Brain microvascular endothelial cell (primary cell): ENCODE measurements at places on chromosomes 3 and 15.
A peak's percentile ranks its signal among the peaks of the same experiment; 100 is the strongest.

GRCh38 chr3:124558991-124559845 lies 171.0 kb upstream of the UMPS start:
- DNase-seq = peak; percentile 93

GRCh38 chr3:30768046-30768445 lies 126.4 kb downstream of the GADL1 start:
- no peak for DNase-seq

DNA sequence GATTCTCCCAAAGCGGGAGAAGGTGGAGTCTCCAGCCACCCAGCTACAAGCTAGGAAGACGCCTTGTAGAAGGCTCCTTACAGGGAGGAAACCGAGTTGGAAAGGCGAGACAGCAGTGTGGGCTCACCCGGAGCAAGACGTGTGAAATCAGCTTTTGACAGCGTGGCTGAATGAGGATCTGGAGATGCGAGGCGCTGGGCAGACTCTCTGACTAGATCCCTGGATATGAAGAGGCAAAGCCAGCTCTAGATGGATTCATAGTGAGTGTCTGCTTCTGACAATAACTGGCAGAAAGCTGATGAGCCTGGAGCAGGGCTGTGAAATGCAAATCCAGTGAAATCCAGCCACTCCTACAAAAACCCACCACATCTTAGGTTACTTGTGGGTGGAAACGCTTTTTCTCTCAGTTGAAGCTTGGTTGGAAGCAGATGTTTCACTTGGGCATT lies 41.0 kb downstream of the GOLGA6A start:
- DNase-seq = no peak

DNA sequence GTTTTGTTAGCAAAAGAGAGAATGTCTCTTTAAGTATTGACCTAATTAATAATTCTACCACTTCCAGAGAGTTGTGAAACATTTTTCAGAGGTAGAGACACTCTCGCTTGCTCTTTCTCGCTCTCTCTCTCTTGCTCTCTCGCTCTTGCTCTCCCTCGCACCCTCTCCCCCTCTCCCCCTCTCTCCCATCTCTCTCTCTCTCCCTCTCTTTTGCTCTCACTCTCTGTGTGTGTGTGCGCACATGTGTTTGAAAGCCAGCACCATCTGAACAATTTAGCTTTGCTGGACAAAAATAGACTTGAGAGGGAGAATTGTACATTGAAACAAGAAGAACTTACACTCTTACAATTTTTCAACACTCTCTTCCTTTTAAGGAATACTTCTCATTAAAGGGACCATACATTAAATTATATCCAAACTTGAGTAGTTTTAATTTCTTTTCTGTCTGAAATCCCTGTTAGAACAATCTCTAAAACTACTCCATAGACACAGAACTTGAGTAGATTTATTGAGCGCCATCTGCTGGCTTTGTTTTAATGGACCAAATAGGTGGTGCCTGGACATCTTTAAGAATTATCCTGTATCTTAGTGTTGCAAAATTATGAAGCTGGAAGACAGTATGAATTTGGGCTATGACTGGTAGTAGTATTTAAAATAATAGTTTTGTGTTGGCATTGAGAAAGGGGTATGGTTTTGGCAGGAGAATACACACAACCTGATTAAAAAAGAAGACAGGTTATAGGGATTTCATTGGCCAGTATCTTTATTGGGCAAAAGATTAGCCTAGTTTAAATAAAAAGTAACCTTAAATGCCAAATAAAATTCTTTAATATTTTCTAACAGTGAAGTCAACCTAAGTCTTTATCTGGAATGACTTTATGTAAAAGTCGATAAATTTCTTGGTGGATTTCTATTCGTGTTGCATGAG lies 124.6 kb downstream of the AKAP13 start:
- DNase-seq = peak; percentile 68

- DNase-seq = peak; percentile 76
Observed at GRCh38 chr15:41621200-41622193, 38.7 kb upstream of the MGA start.
